Activated T-helper 1 cell treated with anti-CD3 and anti-CD28 coated beads, Interleukin-12 subunit alpha, Interleukin-12 subunit beta, Interleukin-2, Interleukin-4 antibody, amounts not matched to agents 30 ng/mL and 10 ng/mL and 1 ng/mL, durations not matched to agents 14 hours and 24 hours and 36 hours (primary cell): ENCODE measurements at places on chromosomes 16 and 17.

- no peak for DNase-seq
These were observed 47.3 kb downstream of the RTN4RL1 start for GRCh38 chr17:1977583-1978395.

- no peak for DNase-seq
These were observed 3.3 kb downstream of the NXN start for GRCh38 chr17:976312-976711.

GRCh38 chr16:14513389-14514107, 116.5 kb downstream of the PARN start:
- DNase-seq = no peak

- DNase-seq = peak; percentile 84
These were observed 15.3 kb downstream of the KSR1 start for GRCh38 chr17:27471321-27472269.

- no peak for DNase-seq
These were observed 71.3 kb downstream of the AMFR start for GRCh38 chr16:56354016-56354415.

- DNase-seq = no peak
These were observed at the start of gene PYDC1 for GRCh38 chr16:31216422-31217135. Gene PYDC1 (minus strand): TSS chr16:31217135. CDS start chr16:31217028, 107 bp downstream.

- DNase-seq = no peak
These were observed 161.3 kb downstream of the WSCD1 start for GRCh38 chr17:6231465-6231864.

DNA sequence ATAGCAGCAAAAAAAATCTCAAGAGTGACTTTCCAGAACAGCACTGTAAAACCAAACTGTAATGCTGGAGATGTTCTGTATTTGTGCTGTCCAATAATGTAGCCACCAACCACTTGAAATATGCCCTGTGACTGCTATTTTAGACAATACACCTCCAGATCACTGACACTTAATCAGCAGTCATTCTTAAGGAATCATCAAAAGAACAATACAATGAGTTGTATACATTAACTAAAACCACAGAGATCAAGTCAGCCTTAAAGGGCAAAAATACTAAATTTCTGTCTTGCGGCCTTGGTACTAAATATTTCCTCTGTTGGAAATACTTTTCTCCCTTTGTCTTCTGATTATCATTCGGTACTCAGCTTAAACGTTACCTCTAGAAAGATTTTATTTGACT, 33.6 kb upstream of the ANKFY1 start:
- DNase-seq = no peak

- no peak for DNase-seq
These were observed 8.5 kb downstream of the MMP28 start for GRCh38 chr17:35786941-35787432.

DNA sequence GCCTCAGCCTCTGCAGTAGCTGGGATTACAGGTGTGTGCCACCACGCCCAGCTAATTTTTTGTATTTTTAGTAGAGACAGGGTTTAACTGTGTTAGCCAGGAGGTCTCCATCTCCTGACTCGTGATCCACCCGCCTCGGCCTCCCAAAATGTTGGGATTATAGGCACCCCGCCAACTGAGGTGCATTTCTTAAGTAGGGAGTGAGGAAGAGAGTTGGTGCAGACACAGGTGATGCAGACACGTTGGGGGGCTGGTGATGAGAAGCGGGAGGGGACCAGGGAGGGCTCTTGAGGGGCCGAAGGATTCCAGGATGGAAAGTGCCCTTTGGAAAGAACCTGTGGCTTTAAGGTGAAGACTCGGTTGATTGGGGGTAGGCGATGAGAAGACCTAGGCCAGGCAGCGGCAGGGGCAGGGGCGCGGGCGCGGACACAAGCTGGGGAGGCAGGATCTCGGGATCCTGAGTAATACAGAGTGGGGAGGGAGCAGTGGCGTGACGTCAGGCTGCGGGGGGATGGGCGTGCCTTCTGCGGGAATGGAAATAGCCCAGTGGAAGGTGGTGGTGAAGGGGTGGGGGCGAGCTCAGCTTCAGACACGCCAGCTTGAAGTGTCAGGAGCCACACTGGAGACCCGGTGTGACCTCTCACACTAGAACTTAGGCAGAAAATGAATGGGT, 2.5 kb upstream of the ATP6V0C start:
- no peak for DNase-seq

DNA sequence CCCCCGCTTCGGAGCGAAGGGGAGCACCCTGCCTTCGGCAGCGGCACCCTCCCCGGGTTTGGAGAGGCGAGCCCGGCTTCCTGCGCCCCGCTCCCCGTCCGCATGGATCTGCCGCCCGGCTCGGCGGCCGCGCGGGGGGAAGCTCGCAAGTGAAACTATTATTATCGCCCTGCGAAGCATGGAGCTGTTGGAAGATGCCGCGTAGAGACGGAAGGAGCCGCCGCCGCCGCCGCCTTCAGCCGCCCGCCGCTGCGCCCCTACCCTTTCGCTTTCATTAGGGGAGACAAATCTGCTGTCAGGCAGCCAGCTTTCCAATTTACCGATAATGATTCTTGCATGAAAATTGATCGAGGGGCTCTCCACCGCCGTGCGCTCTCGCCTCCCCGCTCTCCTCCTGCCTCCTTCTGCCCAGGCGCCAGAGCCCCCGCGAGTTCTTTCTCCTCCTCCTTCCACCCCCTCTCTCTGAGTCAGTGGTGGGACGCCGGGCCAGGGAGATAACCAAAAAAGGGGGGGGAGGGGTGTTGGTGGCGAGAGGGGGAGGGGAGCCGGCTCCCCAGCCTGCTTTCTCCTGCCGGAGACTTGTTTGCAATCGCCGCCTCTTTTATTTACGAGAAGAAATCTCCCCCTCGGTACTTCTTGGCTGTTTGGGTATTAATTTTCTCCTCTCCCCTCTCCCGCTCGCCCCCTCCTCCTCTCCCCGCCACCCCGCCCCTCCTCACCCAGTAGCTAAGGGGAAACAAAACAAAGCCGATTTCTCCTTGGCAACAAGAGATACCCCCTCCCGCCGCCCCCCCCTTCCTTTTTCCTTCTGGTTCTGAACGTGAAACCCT, 58.0 kb upstream of the GSE1 start:
- peak; percentile 57 for DNase-seq
